ENCODE measurements at places on chromosomes 16 and 17.

DNA sequence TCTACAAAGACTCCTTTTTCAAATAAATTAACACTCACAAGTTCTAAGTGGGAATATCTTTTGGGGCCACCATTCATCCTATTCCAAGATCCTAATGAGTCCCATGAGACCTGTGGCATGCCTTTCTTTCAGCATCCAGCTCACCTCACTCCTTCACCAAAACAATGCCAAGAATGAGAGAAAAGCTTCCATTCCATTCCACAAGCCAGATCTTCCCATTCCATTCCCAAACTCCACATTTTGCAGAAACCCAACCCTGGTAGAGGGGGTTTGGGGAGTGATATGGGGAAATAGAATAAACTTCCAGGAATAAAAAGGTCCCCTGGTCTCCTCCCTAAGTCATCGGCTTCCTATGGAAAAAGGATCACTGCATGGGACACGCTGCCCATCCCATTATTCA is 392.2 kb downstream of the NPIPA8 start:
- DNase-seq = no peak

DNA sequence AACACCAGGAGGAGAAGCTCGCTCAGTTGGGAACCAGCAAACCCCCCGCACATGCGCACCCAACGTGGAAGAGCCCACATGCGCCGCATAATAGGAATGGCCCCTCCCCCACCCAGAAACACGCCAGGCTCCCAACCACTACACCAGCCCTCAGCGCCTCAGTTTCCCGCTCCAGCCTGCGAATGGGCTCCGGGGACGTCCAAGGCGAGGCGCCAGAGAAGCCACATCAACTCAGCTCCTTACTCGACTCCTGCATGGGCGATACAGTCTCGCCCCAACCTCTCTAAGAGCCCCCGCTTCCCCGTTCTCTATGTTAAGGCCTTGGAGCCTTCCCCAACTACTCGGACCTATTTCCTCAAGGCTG is 504 bp downstream of the SRSF1 start:
- peak; percentile 51 for DNase-seq

GRCh38 chr17:79223953-79224352 is 149.3 kb downstream of the ENGASE start:
- DNase-seq = no peak

- DNase-seq = no peak
Observed at GRCh38 chr17:45096141-45096540, 35.0 kb downstream of the NMT1 start.

DNA sequence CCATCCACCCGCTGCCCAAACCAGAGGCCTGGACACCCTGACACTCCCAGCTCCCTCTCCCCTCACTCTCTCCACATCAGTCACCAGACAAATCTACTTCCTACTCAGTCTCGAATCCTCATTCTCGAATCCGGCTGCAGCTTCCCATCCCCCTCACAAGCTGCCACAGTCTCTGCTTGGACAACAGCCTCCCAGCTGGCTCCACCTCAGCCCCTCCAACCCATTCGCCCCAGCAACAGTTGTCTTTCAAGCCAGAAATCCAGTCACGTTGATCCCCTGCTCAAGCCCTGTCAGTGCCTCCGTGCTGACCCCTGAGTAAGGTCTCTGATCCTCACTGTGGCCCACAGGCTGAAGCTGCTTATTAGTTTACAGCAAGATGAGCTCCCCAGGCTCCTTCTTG is 44.2 kb upstream of the MTSS2 start:
- no peak for DNase-seq

DNA sequence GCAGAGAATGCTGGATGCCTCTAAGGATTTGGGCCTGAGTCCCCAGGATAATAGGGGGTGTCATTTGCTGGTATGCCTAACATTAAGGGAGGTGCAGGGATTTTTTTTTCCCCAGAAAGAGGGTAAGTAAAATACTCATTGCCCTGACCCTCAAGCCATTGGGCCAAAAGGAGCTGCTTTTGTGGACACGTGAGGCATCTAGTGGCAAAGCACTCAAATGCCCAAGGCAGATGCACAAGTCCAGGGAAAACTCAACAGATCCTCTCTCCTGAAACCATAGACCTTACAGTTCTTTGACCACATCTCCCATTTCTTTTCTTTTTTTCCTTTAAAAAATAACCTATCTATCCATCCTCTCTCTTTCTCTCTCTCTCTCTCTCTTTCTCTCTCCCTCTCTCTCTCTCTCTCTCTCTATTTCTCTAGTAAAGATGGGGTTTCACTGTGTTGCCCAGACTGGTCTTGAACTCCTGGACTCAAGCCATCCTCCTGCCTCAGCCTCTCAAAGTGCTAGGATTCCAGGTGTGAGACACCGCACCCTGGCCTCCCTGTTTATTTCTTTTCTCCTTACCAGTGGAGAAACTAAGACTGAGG is 11.8 kb downstream of the IRX5 start:
- DNase-seq = no peak

- no peak for DNase-seq
Observed at GRCh38 chr17:47413872-47414271, 90.1 kb downstream of the EFCAB13 start.

DNA sequence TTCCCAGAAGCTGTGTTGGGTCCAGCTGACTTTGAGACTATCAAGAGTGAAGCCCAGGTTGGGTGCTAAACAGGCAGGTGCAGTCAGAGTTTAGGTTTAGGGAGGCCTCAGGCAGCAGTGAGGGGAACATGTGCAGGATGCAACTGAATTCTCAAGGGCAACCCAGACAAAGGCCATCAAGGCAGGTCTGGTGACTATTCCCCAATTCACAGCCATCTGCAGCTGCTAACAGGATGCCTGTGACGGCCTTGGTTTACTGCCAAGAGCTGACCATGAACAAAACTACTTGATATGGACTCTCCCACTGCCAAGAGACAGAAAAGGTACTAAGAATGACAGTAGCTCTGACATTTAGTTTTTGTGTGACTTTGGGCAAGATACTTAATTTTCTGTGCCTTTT is 45.2 kb upstream of the BCAR1 start:
- DNase-seq = no peak

DNA sequence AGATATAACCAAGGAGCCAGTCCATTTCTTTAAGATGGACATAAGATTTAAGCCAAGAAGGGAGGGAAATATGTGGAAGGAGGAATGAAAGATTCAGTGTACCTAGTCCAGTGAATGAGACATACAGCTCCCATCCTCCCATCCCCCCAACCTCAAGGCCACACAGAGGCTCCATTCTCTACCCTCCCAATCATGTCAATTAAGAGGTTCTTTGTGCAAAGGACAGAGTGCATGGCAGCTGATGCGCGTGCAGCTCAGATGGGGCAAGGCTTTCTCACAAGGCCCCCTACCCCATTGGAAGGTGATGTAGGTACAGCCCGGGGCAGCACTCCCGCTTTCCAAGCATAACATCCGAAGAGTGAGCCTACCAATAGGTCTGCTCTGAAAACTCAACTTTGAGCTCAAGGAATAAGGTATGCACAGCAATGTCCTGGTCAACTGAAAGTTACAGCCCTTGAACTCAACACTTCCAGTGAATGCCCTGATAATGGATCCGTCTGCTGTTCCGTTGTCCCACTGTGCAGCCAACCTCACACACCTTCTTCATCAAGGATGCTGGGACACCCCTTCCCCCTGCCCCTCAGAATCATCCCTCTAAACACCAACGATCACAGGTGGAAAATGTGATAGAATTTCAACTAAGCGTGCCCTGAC is 458.1 kb downstream of the SOX9 start:
- DNase-seq = no peak

GRCh38 chr16:19898924-19899604 is 14.4 kb upstream of the GPRC5B start:
- DNase-seq = no peak

DNA sequence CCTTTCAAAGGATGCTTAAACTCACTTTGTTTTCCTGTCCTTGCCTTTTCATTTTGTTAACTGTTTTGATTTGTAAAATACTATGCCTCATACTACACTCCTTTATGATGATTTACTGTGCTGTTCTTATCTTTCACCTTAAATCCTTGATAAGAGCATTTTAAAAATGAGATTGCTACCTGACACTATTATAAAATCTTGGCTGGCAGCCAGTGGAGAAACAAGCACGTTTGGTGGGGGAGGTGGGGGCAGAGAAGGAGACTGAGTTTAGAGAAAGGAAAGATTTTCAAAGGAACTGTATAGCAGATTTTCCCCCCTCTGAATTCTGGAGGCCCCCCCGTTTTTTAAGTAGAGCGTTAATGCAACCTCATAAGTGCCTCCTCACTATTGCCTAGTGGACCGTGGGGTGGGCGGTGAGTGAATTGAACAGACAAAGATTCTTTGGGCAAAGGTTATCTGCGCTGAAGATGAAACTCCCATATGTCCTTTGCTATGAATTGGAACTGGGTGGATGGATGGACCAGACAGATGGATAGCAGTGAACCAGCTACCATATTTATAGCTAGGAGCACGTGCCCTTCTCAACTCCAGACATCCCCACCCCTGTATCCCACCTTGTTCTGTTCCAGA is 200.2 kb downstream of the CCDC182 start:
- DNase-seq = no peak

GRCh38 chr17:9821921-9822320 is at the start of gene GSG1L2:
TSS of gene GSG1L2 (minus strand) at chr17:9822079. CDS start at chr17:9822071, 8 bp downstream.
- DNase-seq = no peak

DNA sequence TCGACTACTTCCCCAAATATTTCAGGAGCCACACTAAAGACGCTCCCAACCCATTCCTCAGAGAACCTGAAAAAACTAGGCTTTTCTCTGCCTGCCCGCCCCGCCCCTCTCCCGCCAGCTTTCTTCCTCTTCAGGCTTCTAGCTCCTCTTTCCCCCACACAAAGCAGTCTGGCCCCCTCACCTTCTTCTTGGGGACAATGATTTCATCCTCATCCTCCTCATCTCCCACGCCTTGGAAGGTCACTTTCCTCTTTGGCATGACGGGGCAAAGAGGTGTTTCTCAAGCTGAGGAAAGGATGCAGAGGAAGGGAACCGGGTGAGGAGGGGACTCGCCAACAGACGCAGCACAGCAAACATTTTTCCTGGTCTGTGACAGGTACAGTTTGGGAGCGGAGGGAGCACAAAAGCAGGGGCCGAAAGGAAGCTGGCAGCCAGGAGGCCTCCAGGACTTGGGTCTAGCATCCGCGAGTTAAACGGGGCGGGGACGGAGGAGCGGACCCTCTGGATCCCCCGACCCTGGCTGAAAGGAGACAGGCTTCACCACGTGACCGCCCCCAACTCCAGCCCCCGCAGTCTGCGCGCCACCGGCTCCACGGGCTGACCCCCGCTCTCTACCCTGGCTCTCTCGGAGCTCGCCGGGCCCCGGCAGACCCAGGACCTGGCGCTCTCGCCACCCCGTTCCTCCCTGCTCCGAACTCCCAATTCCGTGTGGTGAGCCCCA is 525 bp downstream of the CD2BP2 start:
- no peak for DNase-seq

DNA sequence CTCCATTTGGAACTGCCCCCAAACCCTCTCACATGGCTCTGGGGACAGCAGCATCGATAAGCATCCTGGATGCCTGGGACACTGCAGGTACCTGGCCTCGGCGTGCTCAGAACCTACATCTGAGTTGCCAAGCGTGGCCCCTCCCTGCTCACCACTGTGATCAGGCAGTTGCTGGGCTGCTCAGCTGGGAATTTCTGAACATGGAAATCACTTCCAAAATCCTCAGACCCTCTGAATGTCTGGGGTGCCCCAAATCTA is 6.3 kb downstream of the CDH5 start:
- DNase-seq = no peak

DNA sequence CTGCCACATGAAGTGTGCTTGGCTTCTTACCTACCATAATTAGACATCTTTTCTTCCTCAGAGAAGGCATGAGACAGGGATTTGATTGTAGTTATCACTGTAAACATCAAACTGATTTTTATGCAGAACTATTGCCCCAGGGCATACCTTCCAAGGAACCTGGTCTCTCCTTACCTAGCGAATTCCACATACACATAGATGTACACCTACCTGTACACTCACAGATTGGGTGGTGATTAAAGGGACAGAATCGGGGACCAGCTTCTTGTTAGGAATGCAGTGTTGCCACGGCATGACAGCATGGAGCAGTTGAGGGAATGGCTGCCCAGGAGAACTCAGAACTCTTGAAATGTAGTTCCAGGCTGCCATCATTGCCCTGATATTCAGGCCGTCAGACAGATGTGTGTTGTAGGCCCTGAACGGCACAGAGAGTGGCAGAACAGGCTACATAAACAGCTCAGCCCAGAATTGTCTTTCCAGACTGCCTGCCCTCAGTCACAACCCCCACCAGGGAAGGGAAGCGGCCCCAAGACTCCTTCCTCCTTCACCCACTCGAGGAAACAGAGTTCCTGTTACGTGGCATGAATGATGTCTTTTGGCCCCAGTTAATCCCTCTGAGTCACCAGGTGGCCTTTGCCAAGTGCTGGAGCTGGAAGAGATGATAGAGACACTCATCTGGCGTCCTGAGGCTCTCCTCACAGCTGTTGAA is 17.8 kb upstream of the NAGLU start:
- no peak for DNase-seq

GRCh38 chr16:54318941-54319340 is 32.4 kb upstream of the IRX3 start:
- DNase-seq = no peak

DNA sequence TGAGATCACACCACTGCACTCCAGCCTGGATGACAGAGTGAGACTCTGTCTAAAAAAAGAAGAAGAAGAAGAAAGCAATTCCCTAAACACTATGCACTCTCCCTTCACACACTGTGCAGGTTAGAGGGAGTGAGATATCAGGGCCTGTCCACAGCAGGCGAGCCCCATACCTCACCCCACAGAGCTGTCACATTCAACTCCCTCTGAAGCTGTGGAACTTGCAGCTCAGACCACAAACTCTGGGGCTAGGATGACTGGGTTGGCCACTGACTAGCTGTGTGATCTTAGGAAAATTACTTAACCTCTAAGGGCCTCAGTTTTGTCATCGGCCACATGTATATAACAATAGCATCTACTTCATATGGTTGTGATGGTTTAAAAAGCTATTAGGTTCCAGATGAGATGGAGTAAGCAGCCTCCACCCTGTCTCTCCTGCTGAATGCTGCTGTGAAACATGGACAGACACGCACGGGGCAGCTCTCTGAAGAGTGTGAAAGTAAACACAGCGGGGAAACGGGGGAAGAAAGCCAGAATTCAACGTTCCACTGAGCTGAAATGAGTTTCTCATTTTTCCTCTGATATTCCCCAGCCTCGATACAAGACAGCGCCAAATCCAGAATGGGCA is 13.6 kb upstream of the PYY start:
- DNase-seq = no peak

DNA sequence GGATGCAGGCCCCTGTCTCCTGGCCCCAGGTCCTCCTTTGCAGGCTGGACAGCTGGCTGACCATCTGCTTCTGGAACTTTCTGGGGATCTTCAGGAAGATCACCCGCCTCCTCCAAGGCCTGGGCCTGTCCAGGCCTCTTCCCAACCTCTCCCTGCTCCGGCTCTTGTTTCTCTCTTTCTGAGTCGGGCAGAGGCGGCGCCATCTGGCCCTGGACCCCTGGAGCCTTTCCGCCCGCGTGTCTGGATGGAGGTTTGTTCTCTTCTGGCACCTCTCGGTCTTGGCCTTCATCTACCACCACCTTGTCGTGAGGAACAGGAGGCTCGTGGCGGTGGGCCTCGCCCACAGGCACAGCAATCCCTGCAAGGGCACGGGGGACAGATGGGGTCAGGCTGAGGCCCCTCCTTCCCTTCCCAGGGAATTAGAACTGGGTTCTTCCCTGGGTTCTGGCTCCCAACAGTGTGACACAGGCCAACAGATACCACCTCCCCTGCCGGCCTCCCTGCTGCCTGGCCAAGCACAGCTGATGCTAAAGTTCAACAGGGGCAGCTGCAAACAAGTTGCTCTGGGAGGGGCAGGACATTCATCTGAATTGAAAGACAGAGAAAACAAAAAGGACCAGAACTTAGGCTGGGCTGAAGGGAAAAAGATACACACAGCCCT is 13.3 kb downstream of the NDUFAF8 start:
- DNase-seq = no peak

GRCh38 chr17:2602597-2603017 is 9.2 kb downstream of the PAFAH1B1 start:
- DNase-seq = no peak
